Activated T-helper 9 cell treated with anti-CD3 and anti-CD28 coated beads, Interleukin-2, amount 50 U/mL, for 16 hours (primary cell): ENCODE measurements at places on chromosomes 2 and 18.

DNA sequence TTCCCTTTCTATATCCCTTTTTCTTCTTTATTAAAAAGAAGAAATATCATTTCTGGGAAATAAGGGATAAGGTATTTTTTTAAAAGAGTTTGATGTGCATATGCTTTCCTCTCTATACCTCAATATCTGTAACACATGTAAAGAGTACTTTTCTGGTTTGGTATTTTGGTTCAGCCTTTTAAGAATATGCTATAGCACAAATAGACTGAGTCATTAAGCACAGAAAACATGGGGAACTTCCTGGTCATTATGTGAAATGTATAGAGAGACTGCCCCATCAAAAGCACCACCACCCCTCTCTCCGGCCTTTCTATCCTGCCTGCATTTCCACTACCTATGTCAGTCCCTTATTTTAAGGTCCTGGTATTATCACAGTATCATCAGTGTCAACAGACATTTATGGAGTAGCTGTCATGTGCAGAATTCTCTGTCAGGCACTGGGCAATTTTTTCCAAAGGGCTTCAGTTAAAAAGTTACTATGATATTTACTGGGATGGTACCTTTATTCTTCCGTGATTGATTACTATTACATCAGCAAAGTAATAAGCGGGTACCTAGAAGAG, 88.4 kb downstream of the ALPK2 start:
- no peak for DNase-seq

- DNase-seq: no peak
Observed at GRCh38 chr2:206790311-206790935, 25.0 kb downstream of the FASTKD2 start.

DNA sequence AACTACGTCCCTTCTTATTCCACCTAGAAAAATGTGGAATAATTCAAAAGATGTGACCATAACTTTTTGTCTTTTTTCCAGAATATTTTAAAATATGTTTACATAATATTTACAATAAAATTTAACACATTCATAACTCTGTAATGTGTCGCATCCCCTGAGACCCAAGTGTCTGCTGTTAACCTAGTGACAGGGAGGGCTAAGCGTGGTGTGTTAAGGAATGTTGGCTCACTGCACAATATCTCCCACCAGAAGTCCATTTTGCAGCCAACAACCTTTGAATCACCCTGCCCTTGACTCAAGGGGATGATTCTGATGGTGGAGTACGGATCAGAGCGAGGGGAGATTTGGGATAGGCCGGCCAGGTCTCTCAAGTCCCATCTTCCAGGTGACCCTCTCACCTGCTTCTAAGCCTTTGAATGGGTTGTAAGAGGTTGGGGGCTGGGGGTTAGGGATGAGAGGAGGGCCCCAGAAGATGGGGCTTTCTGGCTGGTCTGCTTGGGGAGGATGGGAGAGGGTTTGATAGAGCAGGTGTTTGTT, 43.3 kb downstream of the SERTAD2 start:
- no peak for DNase-seq

DNA sequence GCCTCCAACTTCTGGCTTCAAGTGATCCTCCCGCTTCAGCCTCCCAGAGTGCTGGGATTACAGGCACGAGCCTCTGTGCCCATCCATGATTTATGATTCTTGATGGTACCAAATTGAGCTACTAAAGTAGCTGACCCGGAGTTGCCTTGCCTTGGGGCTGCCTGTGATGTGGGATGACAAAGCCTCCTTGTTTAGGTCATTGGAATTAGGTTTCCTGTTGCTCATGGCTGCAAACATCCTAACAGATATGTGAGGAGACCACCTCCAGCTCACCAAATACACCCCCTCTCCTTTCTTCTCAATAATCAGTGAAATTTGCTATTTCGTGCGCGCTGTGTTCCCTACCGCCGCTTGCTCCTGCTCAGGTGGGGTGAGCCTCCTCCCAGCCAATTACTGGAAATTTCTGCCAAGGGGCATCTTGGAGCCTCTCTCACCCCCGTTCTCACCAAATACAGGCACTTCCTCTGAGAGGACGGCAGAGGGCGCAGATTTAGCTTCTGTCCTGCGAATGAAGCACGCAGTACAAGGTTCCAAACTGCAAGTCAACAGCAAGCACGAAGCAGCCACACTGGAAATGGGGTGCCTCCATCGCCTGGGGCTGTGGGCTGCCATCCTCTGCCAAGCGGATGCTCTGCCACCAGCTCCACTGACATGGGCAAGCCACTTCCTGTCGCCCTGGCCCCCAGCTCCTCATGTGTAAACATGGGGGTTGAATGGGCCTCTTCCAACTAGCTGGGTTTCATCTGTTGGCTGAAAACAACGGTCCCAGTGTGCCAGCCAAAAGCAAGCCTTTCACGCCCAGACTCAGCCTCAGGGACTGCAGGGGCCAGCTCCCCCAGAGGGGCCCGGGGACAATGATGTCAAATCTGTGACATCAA, 71.7 kb downstream of the NCAPH start:
- DNase-seq: peak; percentile 51

DNA sequence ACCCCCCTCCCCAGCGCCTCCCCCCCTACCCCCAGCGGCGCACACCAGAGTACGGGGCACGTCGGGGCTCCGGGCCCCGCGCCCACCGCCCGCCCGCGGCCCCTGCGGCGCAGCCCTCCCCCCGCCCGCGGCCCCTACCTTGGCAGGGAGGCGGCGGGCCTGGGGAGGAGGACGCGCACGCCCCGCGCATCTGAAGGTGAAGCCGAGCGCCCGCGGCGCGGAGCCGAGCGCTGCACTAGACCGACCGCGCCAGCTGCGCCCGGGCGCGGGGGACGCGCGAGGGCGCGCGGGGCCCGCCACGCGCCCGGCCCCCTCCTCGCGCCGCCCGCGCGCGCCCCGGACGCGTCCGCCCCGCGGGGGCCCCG, at the start of gene ZNF516:
ZNF516 (minus strand) TSS at position 237 of the 365 bp plus-strand sequence. CDS start 52,188 bp downstream, outside the sequence.
- DNase-seq: no peak

DNA sequence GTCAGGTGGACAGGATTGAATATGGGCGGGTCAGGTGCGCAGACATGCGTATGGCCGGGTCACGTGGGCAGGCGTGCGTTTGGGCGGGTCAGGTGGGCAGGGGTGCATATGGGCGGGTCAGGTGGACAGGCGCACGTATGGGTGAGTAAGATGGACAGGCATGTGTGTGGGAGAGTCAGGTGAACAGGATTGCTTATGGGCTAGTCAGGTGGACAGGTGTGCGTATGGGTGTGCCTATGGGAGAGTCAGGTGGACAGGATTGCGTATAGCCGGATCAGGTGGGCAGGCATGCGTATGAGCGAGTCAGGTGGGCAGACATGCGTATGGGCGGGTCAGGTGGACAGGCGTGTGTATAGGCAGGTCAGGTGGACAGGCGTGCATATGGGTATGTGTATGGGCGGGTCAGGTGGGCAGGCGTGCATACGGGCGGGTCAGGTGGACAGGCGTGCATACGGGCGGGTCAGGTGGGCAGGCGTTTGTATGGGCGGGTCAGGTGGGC, 30.3 kb upstream of the KLF11 start:
- DNase-seq: no peak

- no peak for DNase-seq
Observed at GRCh38 chr2:74001781-74002504, 17.2 kb downstream of the TET3 start.

- no peak for DNase-seq
Observed at GRCh38 chr18:7740821-7741220, 173.7 kb downstream of the PTPRM start.

DNA sequence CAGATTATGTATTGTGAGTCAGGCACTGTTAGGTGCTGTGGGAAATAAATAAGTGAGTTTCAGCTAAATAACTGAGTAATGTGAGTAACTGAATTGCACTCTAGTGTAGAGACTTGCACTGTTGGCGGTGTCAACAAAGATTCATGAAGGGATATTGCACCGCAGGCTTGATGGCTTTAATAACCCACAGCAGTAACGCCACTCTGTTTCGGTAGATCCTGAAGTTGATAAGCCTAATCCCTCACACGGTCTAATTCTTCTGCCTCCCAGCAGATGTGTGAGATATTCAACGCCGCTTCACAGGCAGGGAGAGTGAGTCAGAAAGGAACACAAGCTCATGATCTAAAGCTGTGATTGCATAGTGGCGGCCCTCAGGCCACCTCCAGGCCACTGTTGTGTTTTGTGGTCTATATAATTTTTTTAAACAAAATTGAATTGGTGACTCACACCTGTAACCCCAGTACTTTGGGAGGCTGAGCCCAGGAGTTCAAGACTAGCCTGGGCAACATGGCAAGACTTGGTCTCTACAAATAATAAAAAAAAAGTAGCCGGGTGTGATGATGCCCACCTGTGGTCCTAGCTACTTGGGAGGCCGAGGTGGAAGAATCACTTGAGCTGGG, 94.3 kb downstream of the LIPG start:
- no peak for DNase-seq

DNA sequence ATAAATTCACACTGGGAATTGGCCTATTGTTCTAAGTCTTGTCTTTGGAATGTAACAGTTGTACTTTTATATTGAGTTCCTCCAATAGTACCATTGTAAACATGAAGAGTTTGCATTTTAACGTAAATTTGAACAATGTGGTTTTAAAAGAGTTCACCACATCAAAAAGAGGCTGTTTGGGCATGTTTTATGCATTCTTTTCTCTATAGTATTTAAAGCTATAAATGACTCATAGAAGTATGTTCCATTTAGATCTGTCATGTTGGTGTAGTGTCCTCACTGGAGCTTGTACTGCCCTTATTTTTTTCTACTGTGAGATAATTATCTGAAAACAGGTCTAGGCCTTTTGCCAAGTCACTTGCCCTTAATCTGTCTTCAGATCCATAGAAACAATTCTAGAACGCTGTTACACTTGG, 141.9 kb downstream of the RHBDD1 start:
- no peak for DNase-seq

DNA sequence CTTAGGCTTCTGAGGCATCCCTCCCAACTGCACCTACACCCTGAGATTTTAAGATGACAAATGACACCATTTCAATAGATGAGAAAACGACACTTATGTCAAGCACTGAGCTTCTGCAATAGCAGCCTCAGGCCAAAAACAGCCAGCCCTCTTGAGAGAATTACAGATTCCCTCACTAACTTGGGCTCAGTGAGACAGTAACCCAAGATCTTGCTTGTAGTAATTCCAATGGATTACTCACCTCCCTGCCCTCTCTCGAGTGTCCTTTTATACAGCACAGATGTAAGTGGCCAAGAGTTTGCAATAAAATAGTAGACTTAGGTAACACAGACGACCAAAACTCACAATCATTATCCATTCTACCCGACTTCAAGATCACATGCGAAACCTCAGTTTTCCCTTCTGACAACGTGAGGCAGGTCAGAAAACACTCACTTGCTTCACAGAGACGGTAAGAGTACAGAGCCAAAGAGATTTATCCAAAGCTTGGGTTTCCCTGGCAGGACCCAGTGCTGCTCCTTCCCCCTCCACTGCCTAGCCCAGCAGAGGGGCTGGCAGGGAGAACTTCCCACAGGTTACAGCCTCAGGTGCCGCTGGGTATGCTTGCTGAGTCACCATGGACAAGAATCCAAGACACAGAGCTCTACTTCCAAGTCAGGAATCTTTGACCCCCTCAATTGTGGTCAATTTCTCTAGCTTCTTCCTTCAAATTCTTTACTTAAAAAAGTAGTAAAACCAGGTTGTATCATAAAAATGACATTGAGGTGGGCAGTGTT, 181.4 kb downstream of the MYO5B start:
- no peak for DNase-seq

GRCh38 chr2:128772671-128773070, 454.0 kb upstream of the HS6ST1 start:
- DNase-seq: no peak

- no peak for DNase-seq
Observed at GRCh38 chr2:130352237-130352636, 3.6 kb upstream of the PTPN18 start.

DNA sequence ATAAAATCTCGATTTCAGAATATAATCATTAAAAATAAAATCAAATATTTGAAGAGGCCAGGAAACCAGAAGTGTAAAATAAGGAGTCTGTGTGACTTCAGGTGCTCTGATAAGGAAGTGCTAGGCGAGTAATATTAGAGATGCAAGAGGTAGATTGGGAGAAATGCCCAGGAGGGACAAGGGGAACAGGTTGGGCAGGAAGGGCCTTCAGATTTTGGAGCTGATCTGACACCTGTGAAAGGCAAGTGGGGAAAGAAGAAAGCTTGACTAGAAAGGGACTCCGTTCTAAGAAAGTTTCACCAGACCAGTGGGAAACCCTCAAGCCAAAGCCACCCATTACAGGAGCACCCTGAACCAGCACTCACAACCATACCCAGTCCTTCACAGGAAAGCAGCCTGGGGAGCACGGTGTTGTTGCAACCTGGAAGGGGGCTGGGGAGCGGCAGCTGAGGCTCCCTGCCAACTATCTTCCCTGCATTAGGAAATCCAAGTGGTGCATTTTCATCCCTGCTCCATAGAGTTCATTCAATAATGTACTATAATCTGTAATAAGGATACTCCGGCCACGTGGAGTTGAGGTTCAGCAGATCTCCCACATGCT, 57.5 kb upstream of the GREB1L start:
- DNase-seq: no peak

DNA sequence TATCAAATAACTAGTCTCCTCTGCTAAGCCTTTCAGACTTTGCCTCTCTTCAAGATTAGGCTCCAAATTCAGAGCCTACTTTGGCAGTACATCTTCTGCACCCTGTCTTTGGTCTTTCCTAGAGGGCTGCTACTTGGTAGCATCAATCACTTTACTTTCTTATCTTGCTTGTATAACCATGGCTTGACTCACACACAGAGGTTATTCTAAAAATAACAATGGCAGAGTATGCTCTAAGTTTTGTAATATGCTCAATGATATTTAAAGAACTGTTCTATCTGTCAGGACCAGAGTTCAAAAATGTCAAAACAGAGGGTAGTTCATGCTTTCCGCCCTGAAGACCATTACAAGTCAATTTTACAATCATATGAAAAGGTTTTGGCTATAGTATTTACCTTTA, 27.7 kb downstream of the THOC1 start:
- DNase-seq: no peak

GRCh38 chr18:57677262-57678211, 55.9 kb upstream of the NARS1 start:
- no peak for DNase-seq

- no peak for DNase-seq
Observed at GRCh38 chr2:28801726-28802125, 8.9 kb upstream of the SPDYA start.

GRCh38 chr2:11572996-11573395, 39.2 kb downstream of the GREB1 start:
- DNase-seq: no peak

- DNase-seq: no peak
Observed at GRCh38 chr18:59927246-59927825, 27.5 kb downstream of the PMAIP1 start.

GRCh38 chr2:241273210-241274020, 42.1 kb downstream of the HDLBP start:
- DNase-seq: no peak
